ENCODE measurements at places on chromosomes 11 and 22.

DNA sequence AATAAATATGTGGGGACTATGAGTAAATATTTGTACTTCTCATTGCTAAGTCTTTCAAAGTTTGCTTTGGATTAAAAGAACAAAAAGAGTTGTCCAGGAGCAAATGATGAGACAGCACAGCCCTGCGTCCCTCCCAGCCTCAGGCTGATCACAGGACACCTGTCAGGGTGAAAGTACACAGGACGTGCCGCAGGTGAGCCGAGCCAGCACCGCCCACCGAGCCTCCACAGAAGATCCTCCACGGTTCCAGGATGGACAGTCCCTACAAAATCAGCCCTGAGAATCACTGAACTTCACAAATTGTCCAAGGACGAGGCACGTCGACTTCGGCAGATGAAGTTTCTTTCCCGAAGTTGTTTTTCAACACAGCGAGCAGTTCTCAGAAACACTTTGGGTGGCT is 661.5 kb downstream of the BRD1 start:
- DNase-seq: no peak

DNA sequence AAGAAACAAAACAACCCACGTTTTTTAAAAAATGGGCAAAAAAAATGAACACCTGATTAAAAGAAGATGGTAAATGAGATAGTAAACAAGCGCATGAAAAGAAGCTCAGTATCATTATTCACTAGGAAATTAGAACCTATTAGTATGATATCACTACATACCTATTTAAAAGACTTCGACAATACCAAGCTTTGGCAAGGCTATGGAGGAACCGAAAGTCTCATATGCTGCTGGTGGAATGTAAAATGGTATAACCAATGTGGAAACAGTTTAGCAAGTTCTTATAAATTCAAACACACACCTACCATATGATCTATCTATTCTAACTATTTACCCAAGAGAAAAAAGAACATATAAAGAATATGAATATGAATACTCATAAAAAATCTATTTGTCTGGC is 143.8 kb downstream of the APOL5 start:
- no peak for DNase-seq

DNA sequence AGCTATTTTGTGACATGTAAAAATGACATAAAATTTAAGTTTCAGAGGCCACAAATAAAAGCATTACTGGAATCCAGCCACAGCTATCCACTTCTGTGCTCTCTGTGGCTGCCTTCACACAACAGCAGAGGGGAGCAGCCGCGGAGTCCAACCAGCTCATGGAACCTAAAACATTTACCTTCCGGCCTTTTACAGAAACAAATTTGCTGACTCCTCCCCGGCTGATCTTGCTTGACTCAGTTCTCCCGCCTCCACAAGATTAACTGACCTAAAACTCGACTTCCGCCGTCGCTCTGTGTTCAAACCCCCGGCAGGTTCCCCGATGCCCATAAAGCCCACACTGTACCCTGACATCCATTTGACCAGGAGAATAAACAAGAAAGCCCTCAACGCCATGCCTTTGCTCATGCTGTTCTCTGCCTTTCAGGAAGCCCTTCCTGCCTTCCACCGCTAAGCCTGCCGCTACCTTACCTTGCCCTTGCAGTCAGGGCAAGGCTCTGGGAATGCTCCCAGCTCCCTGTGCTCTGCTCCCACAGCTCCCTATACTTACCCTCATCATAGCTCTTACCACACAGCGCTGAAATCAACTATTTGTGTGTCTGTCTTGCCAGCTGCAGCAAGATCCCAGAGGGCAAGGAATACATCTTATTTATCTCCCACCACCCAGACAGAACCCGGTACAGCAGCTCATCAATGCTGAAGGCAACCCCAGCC is 35.4 kb downstream of the MICAL3 start:
- no peak for DNase-seq

- DNase-seq: no peak
These were observed 550.1 kb downstream of the SOX6 start for GRCh38 chr11:15806217-15806616.

- no peak for DNase-seq
These were observed 187.6 kb downstream of the PGR start for GRCh38 chr11:100942016-100942415.

- no peak for DNase-seq
These were observed 25.2 kb upstream of the GCAT start for GRCh38 chr22:37782340-37783168.
